ENCODE measurements at places on chromosomes 5 and 9.

DNA sequence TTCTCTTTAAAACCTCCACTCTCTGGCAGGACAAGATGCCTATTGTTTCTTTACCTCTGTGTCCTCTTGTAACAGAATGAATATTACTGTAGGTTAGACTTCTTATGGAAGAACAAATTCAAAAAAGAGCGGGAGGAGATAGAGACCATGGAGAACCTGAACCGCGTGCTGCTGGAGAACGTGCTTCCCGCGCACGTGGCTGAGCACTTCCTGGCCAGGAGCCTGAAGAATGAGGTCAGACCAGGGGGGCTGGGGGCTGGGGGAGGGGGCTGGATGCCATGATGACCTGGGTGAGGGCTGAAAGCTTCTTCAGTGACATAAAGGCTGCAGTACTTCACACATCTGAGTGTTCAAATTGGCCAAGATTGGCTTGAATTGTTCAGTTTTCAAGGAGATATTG lies 61.4 kb downstream of the CFAP90 start:
- no peak for DNase-seq

DNA sequence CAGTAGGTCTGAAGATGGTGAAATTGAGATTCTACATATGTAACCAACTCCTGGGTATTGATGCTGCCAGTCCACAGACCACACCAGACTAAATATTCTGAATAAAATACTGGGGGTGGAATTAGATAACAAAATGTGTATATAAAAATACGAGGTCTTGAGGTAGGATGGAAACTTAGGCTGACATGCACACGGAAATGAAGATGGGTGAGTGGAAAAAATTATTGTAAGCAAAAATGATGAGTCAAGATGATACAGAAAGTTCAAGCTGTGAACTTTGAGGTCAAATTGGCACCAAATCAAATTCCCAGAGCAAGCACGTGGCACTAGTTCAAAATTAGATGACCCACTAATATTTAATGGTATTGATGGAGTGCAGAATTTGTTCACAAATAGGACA lies 713.4 kb upstream of the ACO1 start:
- DNase-seq, result no peak

- no peak for DNase-seq
Observed at GRCh38 chr9:74282526-74283253, 214.4 kb upstream of the RORB start.

GRCh38 chr5:146699138-146699537 lies 179.4 kb downstream of the PPP2R2B start:
- no peak for DNase-seq

All from H7 (cell line).